ENCODE measurements at places on chromosomes 11 and 22.

- DNase-seq = no peak
Observed at GRCh38 chr22:42434748-42435425, 2.7 kb upstream of the NFAM1 start.

- no peak for DNase-seq
Observed at GRCh38 chr11:14972581-14973495, 687 bp upstream of the CALCA start.

- DNase-seq = no peak
Observed at GRCh38 chr11:121199516-121199915, 93.1 kb upstream of the SC5D start.

DNA sequence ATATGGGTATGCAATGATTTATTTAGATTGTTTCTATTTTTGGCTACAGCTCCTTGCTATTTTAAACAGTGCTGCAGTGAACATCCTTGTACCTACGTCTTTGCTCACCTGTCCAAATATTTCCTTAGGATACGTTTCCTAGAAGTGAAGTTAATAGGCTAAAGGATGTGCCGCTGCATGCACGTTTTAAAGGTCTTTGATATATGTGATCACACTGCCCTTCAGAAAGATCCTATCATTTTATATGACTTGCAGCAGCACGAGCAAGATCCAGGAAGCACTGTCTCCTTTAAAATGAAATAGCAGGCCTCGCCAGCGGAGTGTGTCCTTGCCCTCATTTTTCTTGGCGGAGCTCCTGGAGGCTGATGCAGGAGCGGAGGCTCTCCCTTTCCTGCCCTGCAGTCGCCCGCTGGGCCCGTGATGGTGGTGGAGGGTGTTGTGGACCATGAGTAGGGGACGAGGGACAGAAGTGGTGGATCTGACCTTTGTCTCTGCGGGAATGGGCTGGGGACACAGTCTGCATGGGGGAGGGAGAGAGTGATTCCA, 19.4 kb downstream of the RPS6KA4 start:
- no peak for DNase-seq

- no peak for DNase-seq
Observed at GRCh38 chr11:61690706-61691379, 10.7 kb downstream of the DAGLA start.

- DNase-seq = no peak
Observed at GRCh38 chr11:88806410-88806809, 259.4 kb downstream of the GRM5 start.

GRCh38 chr11:33320016-33320813, 63.0 kb downstream of the HIPK3 start:
- DNase-seq = no peak

- DNase-seq = no peak
Observed at GRCh38 chr11:102421261-102421660, 31.3 kb downstream of the TMEM123 start.

- no peak for DNase-seq
Observed at GRCh38 chr11:66767666-66768065, 38.6 kb upstream of the SPTBN2 start.

- no peak for DNase-seq
Observed at GRCh38 chr11:129298988-129299387, 76.7 kb upstream of the BARX2 start.

DNA sequence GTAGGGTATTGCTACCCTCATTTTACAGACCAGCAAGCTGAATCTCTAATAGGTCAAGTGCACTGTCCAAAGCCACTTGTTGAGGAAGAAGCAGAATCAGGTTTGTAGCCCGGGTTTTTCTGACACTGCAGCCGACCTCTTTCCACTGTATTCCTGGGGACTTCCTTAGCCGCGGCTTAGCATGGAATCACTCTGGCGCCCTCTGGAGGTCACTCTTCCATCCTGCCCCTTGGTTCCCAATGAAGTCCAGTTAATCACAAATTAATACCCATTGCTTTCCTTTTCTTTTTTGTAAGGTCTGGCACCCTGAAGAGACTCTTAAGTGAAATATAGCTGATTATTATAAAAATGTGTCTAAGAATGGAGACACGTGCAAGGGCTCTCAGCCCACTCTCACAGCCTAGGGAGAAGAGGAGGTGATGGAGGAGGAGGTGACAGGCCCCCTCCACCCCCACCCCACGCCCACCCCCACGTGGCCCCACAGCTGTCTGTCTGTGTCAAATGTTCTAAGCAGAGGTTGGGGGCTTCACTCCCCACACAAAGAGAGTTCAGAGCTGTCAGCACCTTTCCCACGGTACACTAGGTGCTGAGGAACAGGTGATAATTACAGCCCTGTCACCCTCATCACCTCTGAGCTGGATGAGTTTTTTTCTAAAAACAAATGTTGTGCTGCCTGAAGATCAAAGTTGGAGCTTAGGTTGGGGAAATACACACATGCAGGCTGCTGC, 57.7 kb upstream of the DRD2 start:
- DNase-seq = peak; percentile 30

GRCh38 chr11:43376065-43376464, 17.3 kb downstream of the TTC17 start:
- DNase-seq = no peak

DNA sequence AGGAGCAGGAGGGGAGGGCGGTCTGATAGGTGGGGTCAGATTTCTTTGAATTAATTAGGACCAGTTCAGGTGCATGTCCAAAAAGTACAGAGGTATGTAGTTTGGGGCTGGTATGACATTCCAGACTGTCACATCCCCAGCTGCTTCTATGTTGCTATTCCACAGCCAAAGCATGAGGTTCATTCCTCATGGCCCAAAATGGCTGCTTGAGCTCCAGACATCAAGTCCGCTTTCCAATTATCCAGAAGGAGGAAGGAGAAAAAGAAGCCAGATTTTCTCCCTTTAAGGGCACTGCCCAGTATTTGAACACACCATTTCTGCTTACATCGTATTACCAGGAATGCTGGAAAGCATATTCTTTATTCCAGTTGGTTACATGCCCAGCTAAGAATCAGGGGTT, 58.0 kb upstream of the CD82 start:
- DNase-seq = no peak

GRCh38 chr11:129247135-129247534, 55.0 kb upstream of the ARHGAP32 start:
- DNase-seq = no peak

DNA sequence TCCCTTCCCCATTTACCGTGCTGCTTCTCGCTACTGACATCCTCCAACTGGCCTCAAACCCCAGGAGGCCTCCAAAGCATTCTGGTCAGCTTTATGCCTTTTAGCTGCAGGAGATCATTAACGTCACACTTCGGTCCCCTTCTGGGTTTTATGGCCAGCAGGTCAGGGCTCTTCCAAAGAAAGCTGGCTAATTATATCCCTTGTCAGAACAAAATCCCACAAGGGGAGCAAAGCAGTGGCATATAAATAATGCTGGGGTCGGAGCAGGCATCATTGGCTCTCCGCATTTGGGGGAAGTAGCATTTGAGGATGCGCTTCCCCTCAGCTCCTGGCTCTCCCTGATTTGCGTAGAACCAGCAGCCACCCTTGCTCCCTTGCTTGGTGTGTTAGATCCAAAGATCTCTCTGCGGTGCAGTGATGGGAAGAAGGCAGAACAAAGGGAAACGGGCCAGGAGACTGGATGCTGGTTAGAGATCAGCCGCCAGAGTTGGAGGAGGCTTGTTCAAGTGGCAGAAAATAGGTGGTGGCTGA, 117.4 kb downstream of the DBX1 start:
- no peak for DNase-seq

DNA sequence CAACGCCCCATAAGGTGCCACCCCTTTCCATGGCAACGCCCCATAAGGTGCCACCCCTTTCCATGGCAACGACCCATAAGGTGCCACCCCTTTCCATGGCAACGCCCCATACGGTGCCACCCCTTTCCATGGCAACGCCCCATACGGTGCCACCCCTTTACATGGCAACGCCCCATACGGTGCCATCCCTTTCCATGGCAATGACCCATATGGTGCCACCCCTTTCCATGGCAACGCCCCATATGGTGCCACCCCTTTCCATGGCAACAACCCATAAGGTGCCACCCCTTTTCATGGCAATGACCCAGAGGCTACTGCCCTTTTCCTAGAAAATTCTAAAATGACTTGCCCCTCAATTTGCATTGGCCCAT, 72.1 kb downstream of the BRD1 start:
- DNase-seq = no peak

GRCh38 chr22:24247564-24248344, 2.9 kb upstream of the GGT5 start:
- DNase-seq = peak; percentile 60

All from pulmonary artery endothelial cell (primary cell).